ENCODE measurements at places on chromosomes 11 and 22.

GRCh38 chr11:120925944-120926343, 98.0 kb upstream of the TBCEL start:
- no peak for DNase-seq

DNA sequence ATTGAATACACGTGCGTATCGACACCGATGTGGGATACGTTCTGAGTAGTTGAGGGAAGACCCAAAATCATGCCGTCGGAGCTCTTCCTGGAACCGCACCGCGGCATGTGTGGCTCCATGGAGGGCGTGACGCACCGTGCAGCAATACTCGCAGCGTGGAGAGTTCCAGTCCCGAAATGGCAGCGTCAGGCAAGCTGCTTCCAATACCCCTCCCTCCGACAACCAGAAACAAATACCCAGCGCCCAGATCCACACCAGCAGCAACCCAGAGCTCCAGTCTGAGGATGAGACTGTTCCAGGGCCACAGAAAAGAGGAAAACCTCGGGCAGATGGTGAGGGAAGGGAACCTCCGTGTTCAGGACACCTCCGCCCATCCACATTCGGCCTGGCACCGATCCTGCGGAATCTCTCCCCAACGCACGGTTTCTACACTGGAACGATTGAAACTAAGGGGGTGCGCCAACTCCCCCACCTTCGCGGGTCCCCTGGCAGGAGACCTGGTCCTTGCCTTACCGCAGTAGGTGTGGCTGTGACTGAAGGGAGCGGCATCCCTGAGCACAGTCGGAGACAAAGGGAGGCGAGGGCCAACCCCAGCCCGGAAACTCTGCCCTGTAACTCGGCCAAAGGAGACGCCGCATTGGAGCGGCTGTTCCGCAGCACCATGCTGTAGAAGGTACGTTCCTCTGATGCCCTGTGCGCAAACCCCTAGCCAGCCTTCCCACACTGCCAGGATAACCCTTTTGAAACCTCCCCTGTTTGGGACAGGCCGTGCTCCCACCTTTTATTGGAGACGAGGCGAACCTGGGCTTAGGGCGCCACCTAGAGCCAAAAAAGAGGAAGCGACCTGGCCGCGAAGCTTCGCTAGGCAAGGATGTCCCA, 28.2 kb downstream of the DBX1 start:
- DNase-seq, result no peak

- no peak for DNase-seq
Observed at GRCh38 chr11:73347067-73347466, 29.1 kb upstream of the RELT start.

DNA sequence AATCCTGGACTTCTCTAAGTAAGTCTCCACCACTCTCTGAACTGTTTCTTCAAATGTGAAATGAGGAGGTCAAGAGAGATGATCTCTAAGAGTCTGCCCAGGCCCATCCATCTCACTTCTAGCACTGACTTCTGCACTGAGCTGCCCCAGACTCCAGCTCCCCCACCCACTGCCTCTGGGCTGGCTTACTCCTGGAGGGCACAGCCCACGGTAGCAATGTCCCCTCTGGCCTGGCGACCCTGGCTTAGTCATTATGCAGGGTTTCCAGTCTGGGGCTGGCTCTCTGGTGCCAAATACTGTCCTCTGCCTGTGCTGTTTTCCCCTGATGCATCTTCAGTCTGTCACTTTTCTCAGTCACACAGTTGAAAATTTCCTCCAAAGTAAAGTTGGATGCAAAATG, 60.9 kb downstream of the PKNOX2 start:
- DNase-seq, result no peak

- DNase-seq, result no peak
Observed at GRCh38 chr11:126189109-126189929, 22.1 kb downstream of the RPUSD4 start.

DNA sequence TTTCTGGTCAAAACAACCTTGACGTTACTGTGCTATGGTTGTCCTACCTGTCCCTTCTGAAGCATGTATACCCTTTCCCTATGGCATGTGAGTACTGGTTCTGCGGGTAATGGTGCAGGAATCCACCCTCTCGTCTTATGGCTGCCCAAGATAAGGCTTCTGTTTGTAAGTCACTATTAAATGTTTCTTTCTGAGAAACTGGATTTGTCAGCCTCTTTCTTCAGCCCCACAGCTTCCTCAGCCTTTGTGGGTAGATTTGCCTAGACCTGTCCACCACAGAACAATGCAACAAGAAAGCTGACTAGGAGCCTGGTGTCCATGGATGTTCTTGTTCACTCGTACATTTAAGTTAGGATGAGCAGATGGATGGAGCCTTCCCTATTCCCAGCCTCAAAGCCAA, 14.4 kb downstream of the MMP7 start:
- no peak for DNase-seq

Data from NCI-H1930 (cell line).